ENCODE measurements at places on chromosomes 12 and 14. TPM values are rescaled to one million over a fixed set of nuclear protein-coding genes. Genes with fewer than 3 reads are reported as not detected.

DNA sequence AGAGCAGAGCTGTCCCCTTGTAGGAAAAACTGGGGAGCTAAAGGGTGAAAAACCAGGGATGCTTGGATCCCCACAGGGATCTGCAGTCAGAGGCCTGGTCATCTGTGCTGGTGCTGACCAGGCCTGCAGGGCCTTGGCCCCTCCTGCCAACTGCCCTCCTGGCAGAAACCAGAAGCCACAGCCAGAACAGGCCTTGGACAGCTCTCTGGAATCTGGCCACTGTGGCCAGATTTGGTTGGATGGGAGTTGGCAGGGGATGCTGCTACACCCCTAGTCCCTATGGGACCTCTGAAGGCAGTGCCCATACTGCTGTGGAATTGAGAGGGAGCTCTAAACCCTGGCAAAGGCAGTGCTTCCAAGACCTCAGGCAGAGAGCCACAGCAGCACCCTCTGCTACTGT, 9.2 kb upstream of the GPX2 start:
- DNase-seq: no peak

DNA sequence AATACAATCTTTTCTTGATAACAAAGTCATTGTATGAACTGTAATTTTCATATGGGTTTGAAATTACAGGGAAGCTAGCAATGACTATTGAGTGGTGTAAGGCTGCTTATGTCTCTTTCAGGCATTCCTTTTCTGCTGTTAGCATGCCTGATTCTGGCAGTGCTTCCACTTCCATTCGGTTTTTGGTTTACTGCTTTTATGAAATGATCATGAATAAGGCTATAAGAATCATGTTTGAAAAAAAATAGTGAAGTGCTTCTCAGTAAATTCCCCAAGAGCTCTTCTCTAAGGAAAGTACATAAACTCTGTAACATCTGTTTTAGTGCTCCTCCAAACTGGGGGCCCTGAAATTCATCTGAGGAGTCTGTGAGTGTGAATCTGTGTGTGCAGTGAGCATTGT, 434.0 kb upstream of the RGS6 start:
- DNase-seq: no peak

TAS2R8 gene
- total RNA-seq: 0.42 TPM

ABCB9 gene
- 16.7 TPM for total RNA-seq

All from mesothelial cell of epicardium (in vitro differentiated cells).